ENCODE measurements at places on chromosomes 2 and 18.
A peak's percentile ranks its signal among the peaks of the same experiment; 100 is the strongest.

- DNase-seq: no peak
Measured at GRCh38 chr2:205347899-205348298, 334.4 kb upstream of the NRP2 start.

DNA sequence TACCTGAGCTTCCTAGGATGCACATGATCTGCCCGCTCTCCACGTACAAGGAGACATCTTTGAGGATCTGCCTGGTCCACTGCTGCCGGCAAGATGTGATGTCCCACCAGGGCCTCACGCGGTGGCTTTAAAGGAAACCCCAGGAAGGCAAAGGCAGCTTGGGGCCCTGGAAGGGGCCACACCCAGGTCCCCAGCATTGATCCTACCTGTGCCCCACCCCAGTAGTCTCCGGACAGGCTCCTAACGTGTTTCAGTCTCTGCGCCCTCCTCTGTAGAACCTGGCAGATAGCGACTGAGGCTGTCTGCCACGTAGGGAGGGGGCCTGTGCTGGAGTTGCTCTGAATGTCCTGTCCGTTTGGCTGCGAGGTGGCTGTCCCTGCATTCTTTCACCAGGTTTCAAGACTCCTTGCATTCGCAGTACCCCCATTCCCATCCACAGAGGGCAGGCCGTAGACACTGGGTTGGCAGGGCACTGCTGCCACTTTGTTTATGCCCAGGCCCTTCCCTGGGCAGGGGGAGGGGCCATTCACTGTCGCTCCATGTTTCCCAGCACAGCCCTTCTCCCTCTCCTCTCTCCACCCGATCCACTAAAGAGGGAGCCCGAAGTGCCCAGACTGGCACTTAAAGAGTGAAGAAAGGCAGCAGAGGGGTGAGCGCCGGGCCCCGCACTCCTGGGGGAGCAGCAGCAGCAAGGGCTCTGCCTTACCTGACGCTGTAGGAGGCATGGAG lies 644 bp downstream of the ABCG5 start:
- DNase-seq: no peak

DNA sequence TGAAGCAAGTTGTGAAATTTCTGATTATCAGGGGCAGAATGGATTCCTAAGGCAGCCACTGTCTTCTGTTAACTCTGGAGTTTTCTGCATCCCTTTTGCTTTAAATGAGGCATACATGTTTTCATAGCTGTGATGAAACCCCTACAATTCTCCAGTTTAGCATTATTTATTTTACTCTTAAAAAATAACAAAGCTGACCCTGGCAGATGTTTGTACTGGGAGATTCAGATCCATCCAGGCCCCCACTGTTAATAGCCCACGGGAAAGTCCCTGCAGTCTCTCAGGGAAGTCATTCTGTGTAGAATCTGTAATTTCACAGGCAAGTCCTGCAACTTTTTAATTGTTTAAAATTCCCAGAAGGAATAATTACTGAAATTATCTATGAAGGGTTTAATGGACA lies 353 bp upstream of the SULT1C4 start:
- DNase-seq: no peak

GRCh38 chr2:15943378-15944280 lies 3.3 kb downstream of the MYCN start:
- DNase-seq: peak; percentile 26

- no peak for DNase-seq
Measured at GRCh38 chr2:42585779-42586178, 17.3 kb downstream of the MTA3 start.

DNA sequence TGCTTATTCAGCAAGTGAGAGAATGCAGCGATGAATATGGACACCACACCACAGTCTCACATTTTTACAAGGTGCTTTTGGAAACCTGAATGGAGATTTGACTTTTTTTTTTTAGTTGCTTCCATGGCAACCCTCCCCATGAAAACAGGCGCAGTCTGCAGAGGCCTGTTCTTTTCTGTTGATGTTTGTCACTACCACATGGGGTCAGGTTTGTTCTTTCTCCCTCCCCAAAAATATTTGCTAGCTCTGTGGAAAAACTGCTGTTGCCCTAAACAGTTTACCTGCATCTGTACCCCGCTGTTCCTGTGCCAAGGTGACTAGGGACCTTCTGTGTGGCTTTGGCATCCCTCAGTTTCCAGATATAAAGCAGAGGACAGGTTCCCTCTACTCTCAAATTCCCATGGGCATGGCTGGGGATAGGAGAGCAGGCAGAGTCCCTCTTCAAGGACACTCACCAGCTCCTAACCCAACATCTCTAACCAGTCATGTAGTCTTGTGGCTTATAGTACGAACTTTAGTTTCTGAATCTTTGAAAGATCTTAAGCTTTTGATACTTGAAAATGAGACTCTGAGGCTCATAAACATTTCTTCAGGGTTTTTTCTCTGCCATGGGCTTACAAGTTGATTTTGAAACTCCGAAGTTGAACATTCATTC lies 14.7 kb upstream of the MAPRE2 start:
- peak; percentile 27 for DNase-seq

GRCh38 chr18:23113576-23113975 lies 21.7 kb upstream of the CABLES1 start:
- no peak for DNase-seq

- no peak for DNase-seq
Measured at GRCh38 chr2:30803281-30803680, 4.0 kb downstream of the CAPN13 start.

GRCh38 chr2:195672674-195673073 lies 15.6 kb downstream of the SLC39A10 start:
- DNase-seq: no peak

GRCh38 chr2:152176113-152176714 lies 651 bp upstream of the STAM2 start:
- peak; percentile 49 for DNase-seq

GRCh38 chr2:12881952-12882351 lies 165.2 kb downstream of the TRIB2 start:
- peak; percentile 17 for DNase-seq

DNA sequence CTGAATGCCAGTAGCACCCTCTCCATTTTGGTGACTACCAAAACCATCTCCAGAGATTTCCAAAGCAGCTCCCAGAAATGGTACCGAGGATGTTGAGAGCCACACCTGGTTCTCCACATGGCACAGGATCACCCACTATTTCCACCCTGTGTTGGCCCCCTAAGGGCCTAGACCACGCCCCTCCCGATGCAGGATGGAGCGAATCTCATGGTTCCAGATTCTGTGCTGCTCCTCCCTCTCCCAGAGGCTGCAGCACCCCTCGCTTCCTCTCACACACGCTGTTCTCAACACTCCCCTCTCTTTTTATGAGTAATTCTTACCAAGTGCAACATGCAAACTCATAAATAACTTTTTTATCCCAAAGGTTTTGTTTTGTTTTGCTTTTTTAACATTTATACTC lies 571.5 kb downstream of the STK39 start:
- no peak for DNase-seq

- no peak for DNase-seq
Measured at GRCh38 chr18:427005-427404, 73.5 kb downstream of the COLEC12 start.

GRCh38 chr18:67134911-67135310 lies 381.6 kb downstream of the DSEL start:
- DNase-seq: no peak

DNA sequence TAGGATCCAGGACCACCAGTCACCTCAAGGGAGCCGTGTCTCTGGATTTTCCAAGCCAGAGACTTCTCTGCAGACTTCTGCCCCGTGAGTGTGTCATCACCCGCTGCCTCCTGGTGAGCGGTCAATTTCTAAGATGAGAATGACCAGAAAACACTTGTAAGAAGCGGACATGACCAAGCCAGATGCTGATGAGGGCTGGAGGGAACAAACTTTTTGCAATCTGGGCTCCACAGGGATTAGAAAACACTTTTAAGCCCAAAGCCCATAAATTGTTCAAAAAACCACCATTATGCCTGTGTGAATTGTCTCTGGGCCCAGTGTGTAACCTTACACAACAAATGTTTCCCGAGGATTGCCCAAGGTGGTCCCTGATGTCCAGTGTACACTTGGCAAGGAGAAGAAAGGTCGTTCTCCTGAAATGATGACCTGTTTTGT lies 5.3 kb upstream of the NPPC start:
- no peak for DNase-seq

- no peak for DNase-seq
Measured at GRCh38 chr2:54122939-54123338, 7.5 kb downstream of the ACYP2 start.

- DNase-seq: peak; percentile 83
Measured at GRCh38 chr2:76599732-76600368, 889.1 kb upstream of the GCFC2 start.

DNA sequence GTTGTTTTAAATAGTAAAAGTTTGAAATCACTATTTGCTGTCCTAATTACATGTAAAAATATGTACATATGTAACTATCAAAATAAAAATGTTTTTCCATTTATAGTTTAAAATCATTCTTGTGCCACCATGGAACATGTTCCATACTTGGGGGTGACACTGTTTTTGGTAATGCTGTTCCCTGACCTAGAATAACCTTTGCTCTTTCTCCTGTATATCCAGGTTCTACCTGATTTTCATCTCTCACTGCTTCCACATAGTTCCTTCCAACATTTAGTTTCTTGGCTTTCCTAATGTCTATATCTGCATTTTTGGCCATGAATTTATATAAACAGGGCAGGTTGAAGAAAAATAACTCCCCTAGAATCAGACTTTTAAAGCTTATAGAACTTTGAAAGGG lies 2.5 kb downstream of the SPOPL start:
- DNase-seq: no peak

GRCh38 chr2:134275058-134275862 lies 21.4 kb downstream of the MGAT5 start:
- no peak for DNase-seq

GRCh38 chr2:231177156-231178025 lies 21.0 kb upstream of the ARMC9 start:
- DNase-seq: peak; percentile 18

DNA sequence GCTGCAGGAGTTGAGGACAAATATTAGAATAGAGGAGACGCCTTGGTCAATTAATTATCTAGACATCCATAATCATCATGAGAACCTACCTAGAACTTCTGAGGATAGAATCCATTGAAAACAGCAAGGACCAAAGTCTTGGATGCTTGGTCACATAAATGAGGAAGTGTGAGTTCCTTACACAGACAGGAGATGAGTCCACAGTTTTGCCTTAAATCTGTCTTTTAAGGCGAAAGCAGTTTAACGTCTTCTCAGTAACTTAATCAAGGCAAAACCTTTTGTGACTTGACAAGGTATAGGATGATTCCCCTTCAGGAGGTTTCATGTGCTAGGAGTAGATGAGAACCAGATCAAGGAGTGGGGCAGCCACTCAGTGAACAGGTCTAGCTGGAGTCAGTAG lies 1783.2 kb upstream of the CELF4 start:
- no peak for DNase-seq

DNA sequence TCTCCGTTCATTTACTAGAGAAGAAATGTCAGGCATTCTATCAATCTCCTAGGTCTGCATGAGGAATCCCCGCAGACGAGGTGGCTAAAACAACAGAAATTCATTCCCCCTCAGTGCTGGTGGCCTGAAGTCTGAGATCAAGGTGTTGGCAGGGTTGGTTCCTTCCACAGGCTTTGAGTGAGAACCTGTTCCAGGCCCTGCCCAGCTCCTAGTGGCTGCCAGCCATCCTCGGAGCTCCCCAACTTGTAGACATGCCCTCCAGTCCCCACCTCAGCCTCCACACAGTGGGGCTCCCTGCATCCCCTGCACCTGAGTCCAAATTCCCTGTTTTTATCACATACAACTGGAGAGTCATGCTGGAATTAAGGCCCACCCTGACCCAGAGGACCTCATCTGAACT lies 145.3 kb upstream of the ALKAL2 start:
- no peak for DNase-seq

DNA sequence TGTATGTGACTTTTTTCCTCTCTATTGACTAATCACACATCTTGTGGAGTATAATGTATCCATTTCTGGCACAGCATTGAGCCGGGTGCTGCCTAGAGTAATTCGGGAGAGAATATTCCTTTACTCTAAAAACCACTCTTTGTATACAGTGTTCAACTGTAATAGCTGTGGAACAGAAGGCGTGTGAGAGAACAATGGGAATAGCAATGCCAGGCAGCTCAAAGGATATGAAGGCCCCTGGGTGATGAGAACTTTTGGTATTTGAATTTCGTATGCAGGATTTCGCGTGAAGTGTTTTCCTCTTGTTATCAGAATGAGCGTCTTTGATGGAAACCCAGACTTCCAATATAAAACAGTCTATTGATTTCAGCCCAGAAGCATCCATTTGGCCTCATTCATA lies 84.6 kb upstream of the MAP3K20 start:
- no peak for DNase-seq

DNA sequence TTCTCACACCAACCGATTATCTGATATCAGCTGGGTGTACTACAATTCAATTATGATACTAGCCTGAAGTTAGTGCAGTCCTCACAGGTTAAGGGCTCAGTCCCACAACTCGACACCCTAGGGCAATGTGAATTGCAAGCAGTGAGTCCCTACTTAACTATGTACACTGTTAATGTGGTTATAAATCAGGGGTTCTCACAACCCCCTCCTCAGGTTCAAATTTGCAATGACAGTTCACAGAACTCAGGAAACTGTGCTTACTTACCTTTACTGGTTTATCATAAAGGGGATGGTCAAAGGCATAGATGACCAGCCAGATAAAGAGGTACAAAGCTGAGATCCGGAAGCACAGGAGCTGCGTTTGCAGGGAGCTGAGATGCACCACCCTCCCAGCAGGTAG lies 1379.1 kb upstream of the CDH2 start:
- DNase-seq: no peak

GRCh38 chr2:8405334-8405733 lies 276.5 kb upstream of the ID2 start:
- DNase-seq: no peak

DNA sequence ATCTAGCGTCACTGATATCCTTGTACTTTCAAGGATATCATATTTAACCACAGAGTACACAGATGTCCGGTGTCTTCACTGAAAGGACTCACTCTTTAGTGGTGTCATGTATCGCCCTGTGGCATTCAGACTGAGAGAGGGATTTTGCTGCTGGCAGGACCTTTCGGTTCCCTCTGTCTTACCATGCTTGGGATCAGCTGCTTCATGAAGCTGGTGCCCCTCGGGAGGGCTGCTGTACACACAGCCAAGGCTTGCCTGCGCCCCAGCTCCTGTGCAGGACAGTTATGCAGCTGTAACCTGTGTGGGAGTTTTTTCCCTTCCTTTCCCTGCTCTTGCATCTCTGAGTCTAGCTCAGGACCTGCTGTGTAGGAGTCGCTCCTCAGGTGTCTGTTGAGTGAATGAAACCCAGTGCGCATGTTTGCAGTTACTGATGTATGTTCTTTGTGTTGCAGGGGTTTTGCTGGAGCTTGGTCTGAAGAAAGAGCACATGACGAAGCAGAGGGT lies 64.4 kb downstream of the GREB1 start:
- peak; percentile 58 for DNase-seq

GRCh38 chr2:17317439-17317976 lies 200.7 kb downstream of the RAD51AP2 start:
- DNase-seq: peak; percentile 9

DNA sequence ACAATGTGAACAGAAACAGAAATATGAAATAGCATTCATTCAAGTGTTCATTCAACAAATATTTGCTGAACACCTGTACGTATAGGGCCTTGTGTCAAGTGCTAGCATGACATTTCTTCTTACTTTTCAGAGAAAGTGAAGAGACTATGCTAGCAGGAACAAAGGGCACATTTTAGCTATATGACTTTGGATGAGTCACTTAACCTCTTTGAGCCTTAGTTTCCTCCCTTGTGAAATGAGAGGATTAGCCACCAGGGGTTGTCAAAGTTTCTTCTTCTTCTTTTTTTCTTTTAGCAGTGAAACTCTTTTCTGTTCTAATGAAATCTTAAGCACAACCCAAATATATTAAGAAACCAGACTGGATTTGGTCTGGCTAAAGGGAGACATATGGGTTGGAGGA lies 53.1 kb downstream of the FIGN start:
- DNase-seq: peak; percentile 39

Measured in OCI-M1 (cell line).